GM06990 (cell line): ENCODE measurements at places on chromosomes 3 and 15.

- no peak for DNase-seq
Observed at GRCh38 chr15:40290545-40290917, 7.7 kb upstream of the ANKRD63 start.

DNA sequence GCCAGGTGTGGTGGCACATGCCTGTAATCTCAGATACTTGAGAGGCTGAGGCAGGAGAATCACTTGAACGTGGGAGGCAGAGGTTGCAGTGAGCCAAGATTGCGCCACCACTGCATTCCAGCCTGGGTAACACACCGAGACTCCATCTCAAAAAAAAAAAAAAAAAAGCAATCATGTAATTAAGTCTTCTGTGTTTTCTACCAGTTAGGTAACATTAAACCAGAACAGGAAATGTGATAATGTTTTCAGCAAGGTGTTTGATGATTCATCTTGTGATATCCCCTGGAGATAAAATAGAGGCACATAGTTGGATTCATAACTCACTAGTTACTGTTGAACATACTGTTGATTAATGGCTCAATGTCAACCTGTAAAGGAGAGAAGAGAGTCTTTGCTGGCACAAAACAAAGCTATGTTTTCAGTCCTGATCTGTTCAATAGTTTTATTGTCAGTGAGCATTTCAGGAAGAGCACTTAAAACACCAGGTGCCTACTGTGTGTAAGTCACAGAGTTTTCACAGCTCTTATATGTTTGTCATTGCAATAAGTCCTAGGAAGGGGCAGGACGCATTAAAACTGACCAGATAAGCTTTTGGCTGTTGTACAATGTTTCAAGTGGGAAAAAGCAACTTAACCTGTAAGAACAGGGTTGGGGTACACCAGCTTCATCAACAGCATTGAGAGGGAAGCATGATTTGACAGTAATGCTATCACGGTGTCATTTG, 19.5 kb downstream of the DNAJB11 start:
- no peak for DNase-seq

GRCh38 chr3:188345223-188345622, 191.3 kb downstream of the LPP start:
- no peak for DNase-seq

GRCh38 chr15:51982013-51982769, 10.6 kb upstream of the LEO1 start:
- DNase-seq: peak; percentile 83

- DNase-seq: no peak
Observed at GRCh38 chr3:4948395-4948794, 30.8 kb upstream of the BHLHE40 start.

- no peak for DNase-seq
Observed at GRCh38 chr3:181066143-181067087, 76.9 kb upstream of the DNAJC19 start.

DNA sequence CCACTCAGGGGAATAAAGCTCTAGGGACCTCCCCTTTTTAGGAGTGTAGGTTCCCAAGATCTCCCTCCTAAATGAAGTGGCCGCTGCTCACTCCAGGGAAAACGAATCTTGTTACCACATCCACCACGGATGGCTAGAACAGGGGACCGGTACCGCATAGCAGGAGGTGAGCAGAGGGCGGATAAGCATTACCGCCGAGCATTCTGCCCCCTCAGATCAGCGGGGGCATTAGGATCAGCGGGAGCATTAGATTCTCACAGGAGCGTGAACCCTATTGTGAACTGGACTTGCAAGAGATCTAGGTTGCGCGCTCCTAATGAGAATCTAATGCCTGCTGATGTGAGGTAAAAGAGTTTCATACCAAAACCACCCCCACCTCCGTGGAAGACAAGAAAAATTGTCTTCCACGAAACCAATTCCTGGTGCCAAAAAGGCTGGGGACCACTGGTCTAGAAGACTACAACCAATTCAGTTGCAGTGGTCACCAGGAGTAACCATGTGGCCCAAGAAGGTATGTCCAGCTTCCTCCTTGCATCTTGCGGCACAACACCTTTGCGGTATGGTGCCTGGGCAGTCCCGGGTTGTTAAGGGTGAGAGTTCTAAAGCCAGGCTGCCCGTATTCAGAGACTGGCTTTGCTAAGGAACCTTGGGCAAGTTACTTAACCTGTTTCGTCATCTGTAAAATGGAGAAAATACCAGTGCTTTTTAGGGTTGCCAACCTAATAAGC, 1.1 kb upstream of the SS18L2 start:
- DNase-seq: no peak

DNA sequence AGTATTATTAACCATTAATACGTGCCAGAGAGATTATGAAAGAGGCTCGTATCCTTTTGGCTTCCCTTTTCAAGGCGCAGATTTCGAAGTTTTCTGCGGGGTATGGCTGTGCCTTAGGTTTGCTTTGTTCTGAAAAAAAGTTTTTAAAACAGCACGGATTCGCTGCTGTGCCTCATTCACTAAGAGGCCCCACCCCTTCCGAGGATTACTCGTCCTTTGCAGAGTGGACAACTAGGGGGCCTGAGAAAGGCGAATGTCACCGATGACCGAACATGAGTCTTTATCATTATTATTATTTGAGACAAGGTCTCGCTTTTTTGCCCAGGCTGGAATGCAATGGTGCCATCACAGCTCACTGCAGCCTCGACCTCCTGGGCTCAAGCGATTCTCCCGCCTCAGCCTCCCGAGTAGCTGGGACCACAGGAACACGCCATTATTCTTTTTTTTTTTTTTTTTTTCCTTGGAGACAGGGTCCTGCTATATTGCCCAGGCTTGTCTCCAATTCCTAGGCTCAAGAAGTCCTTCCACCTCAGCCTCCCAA, 684 bp upstream of the RPS27L start:
- no peak for DNase-seq

DNA sequence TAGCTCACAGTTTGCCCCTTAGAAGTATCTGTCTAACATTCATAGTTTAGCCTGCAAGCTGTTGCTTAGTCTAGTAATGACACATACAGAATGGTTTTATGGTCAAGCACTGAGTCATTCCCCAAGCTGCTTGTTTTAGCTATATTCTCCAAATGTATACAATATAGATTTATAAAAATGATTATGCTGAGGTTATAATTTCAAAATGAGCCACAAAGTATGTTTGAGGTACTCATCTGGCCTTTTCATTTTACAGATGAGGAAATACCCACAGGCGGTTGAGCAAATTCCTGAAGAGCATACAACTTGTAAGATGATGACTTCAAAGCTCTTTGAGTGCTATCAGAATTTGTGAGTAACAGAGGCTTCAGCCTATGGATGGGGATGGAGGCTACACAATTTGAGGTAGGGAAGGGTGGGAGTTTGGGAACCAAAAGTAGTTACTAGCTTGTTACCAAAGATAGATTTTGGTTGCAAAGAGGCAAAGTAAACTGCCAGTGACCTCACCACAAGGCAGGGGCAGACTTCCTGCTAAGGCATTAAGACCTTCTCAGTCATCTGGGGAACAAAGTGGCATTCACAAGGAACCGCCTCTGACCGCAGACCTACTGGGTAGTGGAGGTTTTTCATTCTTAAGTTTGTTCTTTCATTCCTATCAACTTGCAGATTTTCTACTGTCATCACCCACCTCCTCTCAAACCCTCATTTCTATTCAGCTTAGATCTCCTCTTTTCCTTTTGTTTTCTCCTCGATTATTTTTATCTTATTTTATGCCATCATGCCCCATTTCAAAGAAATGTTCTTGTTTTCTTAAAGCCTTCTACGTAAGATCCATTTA, 257.2 kb upstream of the NECTIN3 start:
- DNase-seq: peak; percentile 0

- no peak for DNase-seq
Observed at GRCh38 chr15:75669191-75669878, 21.6 kb downstream of the SNX33 start.
